ENCODE measurements at places on chromosomes 3 and 15.

DNA sequence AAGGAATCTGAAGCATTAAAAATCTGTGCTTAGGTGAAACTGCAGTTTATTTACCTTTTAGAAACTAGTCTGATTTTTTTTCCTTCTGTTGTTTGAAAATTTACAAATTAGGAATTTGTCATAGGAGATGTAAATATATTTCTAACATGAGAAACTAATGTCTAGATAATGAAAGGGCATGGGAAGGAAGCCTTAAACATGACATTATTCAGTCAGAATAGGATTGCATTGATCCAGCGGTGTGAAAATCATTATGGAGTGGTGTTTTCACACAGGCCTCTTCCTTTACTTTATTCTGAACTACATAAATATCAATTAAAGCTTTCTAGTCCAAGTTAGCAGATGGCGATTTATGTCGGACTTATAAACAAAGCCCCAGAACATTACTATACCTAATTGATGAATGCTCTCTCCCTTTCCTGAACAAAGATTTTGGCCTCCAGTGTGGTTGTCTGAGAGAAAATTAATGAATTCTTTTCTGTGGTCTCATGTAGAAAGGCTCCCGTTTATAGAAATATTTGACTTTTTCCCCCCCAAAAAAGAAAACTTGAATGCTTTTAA, 37.9 kb downstream of the FNDC3B start:
- DNase-seq: no peak

- DNase-seq: peak; percentile 65
Observed at GRCh38 chr15:66864871-66865281, 162.8 kb downstream of the SMAD6 start.

DNA sequence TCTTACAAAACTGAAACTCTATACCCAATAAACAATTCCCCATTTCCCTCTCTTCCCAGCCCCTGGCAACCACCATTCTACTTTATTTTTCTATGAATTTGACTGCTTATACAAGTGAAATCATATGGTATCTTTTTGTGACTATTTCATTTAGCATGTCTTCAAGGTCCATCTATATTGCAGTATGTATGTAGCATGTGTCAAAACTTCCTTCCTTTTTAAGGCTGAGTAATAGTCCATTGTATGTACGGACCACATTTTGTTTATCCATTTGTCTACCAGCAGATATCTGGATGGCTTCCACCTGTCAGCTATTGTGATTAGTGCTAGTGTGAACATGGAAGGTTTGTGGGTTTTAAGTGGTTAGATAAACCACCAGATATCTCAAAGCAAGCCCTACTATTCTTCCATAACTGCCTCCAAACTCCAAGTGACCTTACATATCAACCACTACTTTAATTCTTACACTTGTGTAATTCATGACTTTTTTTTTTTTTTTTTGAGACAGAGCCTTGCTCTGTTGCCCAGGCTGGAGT, 134.7 kb downstream of the TMCC1 start:
- no peak for DNase-seq

DNA sequence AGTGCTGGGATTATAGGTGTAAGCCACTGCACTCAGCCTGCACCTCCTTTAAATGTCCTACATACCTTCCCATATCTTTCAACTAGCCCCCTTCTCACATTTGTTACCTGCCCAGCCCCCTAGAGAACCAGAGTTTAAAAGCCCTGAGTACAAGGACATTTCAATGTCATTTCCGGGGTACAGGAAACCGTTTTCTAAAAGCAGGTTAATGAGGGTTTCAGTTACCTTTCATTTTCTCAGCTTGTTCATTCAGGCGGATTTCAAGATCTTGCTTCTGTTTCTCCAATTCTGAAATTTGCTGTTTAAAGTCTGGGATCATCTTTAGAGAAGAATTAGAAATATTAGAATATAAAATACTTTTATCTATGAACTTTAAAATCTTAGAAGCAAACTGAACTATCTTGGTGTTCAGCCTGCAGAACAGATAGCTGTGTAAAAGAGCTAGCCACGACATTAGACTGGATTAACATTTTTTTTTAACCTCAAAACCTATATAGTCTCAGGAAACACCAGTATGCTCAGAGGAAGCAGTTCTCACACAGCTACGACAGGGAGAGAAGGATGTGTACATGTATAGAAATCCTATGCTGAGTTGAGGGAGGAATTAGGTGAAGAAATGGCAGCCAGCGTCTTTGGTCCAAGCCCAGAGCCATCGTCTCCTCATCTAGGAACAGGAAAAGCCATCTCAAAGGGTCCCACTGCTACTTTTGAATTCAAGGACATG, 29.9 kb upstream of the GNB5 start:
- DNase-seq: no peak

DNA sequence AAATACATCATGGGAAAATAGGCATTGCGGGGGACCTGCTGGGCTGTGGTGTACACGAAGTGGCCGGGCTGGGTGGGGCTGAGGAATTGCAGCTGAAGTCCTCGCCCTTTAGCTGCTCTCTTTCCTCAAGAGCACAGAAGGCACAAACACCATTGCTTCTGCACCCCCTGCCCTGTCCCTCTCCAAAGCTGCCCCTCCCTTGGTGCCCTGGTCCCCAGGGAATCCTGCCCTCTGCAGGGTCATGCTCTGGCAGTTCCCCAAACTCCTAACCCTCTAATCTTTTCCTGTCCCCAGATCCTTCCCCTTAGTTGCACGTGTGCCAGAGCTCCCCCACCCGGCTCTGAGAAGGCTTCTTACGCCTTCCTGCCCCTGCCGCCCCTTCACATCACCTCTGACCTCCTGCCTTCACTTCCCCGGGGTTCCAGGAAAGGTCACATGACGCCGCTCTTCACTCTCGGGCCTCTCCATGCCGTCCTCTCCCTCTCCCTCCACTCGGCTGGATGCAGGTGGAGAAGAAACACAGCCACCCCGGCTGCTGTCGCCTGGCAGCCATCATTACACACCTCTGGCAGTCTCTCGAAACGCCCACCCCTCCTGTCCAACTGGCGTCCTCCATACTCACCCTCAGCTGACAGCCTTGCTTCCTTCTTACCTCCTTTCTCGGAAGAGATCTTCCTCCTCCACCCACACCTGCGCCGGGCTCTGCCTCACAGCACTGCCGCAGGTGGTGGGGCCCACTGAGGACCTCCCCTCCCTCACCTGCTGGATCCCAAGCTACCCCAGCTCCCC, 6.9 kb upstream of the PCSK6 start:
- peak; percentile 56 for DNase-seq

DNA sequence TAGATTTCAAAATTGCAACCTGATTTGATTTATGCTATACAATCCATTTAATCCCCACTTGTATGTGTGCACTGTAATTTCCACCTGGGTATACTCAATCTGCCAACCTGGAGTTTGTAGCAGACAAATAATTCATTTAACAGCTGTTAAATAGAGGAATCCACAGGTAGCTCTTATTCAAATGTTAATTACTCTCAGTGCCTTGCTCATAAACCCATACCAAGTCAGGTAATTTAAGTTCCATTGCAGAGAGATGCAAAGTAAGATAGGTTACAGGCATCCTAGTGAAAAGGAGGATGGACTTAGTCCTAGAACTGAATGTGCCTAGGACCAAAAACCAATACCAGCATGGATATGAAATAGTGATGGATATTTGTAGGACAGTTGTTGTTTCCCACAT, 674.2 kb downstream of the TBL1XR1 start:
- DNase-seq: no peak

GRCh38 chr3:136682740-136683312, 69.4 kb downstream of the STAG1 start:
- no peak for DNase-seq
